Left renal cortex interstitium (tissue), 4 donors: ENCODE measurements at places on chromosomes 16 and 17. TPM values are rescaled to one million over a fixed set of nuclear protein-coding genes. Genes with fewer than 3 reads are reported as not detected.
A peak's percentile ranks its signal among the peaks of the same experiment; 100 is the strongest.

Gene HSBP1
- polyA plus RNA-seq, result 184 TPM

DNA sequence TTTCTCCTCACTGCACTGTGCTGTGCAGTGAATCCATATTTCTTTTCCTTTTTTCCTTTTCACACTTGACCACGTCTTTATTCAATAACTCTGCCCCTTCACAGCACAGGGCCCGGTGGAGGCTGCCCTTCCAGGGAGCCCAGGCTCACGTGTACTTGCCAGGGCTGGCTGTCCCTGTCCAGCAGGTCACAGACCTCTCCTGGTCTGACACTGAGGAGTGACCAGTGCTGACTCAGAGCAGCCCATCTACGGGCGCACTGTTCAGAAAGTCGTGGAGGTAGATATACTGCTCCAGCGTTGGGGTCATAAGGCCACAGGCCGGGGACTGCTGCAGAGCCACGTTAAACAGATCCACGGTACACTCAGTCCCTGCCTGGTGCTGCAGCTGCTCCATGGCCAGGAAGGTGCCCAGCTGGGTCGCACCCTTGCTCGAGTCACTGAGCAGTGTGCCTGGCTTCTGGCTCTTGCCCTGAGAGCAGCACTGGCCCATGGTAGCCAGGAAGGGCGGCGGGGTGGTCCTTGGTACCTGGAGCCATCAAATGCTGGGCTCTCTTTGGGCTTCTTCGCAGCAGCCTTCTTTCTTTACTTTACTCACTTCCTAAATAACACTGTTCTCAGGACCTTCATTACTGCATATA is 531.7 kb downstream of the CDH13 start:
- DNase-seq, result no peak

DNA sequence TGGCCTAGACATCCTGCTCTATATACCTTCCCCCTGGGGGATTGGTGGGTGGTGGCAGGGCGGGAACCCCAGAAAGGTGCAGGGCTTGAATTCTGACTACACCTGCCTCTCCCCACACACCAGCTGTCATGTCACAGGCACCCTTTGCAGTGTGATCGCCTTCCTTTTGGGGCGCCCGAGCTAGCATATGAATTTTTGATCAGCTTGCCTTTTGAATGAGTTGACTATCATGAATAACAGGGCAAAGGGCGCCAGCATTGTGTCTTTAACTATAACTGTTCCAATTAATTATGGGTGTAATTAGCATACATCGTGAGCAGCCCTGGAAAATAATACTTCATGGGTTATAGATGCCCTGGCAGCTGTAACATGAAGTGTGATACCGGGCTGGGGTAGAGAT is 72.7 kb downstream of the CYLD start:
- DNase-seq, result no peak

DNA sequence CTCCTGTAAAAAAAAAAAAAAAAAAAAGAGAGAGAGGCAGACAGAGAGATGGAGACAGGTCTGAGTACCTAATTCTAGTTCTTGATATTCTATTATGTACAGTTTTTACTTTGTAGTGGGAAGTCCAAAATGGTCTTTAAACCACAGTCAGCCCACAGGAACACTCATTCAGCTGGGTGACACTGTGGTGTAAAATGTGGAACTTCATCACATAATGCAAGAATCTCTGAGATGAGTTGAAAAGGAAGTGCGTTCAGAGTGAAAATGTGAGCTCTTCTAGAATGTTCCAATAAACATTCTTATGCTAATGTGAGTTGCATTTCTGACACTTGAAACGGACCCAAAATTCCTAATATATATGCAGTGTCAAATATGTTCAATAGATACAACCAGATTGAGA is 972.1 kb downstream of the CDH11 start:
- no peak for DNase-seq

Gene TRPV2
- polyA plus RNA-seq, result 3.1 TPM

DNA sequence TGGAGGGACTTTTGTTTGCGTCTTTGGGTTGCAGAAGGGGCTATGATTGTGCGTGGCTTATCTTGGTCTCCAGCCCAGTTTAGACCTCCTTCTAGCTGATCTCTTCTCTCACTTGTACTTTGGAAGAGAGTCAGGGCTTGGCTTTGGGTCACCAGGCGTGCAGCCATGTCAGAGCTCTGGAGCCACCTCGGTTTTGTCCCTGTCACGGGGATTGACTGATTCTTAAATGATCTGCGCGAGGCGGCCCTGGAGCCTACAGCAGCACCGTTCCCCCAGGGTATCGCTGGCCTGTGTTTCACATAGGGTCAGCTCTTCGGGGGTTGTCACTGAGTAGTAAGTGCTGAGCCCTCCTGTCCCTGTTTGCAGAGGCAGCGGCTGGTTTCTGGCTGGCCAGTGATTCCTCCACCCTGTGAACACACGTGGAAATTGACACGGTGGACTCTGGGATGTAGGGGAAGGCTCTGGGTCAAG is 209.8 kb upstream of the CHMP6 start:
- DNase-seq, result no peak

Gene ARL2BP
- 81.5 TPM for polyA plus RNA-seq

DNA sequence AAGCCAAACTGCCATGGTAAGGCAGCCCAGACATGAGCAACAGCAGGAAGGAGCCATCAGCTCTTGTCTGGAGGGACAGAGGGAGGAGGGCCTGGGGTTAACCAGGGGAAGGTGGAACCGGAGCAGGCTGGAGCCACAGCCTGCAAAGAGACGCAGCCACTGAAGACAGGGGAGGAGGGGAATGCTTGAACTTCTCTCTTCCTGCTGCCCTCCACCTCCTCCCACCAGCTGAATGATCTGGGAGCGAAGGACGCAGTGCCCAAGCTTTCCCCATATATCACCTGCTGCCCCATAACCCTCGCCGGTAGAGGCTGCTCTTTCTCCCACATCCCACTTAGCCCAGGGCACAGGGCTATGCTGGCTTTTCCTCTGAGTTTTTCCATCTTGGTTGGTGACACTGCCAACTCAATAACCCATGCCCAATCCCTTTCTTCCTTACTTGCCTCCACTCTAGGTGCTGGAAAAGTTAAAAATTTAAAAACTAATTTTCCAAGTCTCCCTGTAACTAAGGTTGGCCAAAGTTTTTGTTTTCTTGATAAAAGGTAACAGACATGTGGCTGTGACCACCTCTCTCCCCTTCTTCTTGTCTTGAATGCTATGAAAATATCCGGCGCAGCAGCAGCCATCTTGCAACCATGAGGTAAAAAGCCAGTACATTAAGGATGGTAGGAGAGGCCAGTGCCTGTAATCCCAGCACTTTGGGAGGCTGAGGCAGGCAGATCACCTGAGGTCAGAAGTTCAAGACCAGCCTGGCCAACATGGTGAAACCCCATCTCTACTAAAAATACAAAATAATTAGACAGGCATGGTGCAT is 21.8 kb upstream of the CACNG4 start:
- no peak for DNase-seq

DNA sequence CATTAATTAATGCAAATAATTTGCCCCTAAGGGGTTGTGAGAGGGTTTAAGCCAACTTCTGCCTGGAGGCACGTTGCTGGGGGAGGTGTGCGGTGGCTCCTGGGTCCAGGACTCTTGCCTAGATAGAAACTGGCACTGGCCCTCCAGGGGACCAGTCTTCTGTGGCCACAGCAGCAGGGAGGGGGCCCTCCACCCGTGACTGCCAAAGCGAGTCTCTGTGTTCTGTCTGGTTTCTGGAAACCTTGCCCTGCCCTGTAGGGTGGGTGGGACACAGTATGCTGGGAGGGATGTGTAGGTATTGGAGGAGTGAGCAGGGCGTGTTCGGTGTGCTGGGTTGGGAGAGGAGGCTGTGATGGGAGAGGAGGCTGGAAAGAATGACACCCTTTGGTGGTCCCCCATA is 78.8 kb downstream of the TBC1D16 start:
- no peak for DNase-seq

Gene MYO19
- polyA plus RNA-seq, result 28.7 TPM

DNA sequence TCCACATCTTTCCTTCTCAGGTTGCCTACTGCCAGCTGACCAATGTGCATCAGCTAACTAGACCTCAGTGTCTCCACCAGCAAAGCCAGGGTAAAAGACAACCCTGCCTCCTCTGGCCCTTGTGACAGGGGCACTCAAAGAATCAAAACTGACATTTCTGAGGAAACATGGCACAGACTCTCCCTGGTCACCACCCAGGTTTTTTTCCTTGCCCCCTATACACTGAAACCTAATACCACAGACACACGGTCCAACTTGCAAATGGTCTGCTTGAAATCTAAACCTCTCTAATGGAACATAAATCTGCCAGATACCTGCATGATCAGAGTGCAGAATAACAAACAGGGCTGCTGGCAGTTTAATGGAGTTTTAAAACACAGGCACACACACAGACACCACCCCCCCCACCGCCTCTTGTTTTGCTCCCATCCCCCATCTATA is 19.5 kb upstream of the CORO6 start:
- peak; percentile 86 for DNase-seq

- peak; percentile 82 for DNase-seq
Observed at GRCh38 chr16:31700530-31701388, 172.8 kb upstream of the ZNF267 start.

GRCh38 chr16:53031323-53031942 is 21.3 kb downstream of the CHD9NB start:
- DNase-seq, result no peak

GRCh38 chr17:73591296-73592078 is 52.8 kb downstream of the SDK2 start:
- DNase-seq, result no peak

- no peak for DNase-seq
Observed at GRCh38 chr17:47720754-47721533, 12.1 kb upstream of the TBX21 start.

Gene ABCA10
- polyA plus RNA-seq, result 2.9 TPM

- no peak for DNase-seq
Observed at GRCh38 chr16:84056933-84057332, 14.3 kb upstream of the SLC38A8 start.

Gene AANAT
- polyA plus RNA-seq, result 0.37 TPM

DNA sequence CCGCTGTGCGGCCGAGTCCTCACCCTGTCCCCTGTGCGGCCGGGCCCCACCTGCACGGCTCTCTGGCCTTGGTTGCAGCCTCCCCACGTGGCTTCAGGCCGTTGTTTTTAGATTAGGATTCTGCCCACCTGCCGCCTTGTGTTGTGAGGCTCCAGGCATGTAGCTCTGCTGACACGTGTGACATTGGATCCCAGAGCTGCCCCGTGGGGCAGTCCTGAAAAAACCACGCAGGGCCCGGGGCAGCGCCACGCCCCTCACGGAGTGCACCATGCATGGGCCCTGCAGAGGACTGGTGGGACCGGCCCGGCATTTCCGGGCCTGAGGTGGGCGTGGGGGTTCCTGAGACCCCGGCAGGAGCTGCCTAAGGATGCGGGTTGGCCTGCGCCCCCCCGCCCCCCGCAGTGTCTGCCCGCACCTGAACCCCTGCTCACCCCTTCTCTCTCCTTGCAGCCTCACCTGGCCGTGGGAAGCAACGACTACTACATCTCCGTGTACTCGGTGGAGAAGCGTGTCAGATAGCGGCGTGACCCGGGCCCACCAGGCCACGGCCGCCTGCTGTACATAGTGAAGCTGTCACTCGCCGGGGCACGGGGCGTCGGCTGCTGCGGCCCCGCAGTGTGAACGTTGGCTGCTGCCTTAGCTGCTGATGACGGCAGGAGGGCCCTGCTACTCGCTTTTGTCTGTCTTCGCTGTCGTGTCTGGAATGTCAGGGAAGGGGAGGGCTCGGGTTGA is 27.7 kb upstream of the CHMP6 start:
- no peak for DNase-seq

DNA sequence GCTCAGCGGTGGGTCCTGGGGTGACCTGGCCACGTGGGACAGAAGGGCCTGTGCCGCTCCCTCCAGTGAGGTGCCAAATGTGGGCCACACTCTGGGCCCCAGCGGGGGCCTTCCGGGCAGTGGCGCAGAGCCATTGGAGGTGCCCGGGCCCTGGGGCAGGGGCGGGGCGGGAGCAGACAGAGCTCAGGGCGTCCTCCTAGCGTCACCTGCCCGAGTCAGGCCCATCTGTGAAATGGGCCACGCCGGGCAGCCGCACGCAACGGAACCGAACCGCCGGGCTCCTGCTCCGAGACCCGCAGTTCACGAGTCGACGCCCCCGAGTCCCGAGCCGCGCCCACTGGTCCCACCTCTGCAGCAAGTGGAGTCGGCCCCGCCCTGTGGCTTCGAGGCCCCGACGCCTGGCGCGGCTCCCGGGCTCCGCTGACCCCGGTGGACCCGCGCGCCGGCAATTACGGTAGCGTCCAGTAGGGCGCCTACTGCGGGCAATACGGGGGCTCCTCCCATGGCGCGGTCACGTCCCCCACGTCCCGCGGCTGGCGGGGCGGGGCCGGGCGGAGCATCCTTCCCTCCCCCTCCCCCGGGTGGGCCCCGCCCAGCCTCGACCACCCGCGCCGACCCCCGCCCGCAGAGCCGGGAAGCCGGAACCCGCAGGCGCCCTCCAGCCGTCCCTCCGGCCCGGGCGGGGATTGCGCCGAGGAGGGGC is 1.9 kb downstream of the SLC16A3 start:
- no peak for DNase-seq

DNA sequence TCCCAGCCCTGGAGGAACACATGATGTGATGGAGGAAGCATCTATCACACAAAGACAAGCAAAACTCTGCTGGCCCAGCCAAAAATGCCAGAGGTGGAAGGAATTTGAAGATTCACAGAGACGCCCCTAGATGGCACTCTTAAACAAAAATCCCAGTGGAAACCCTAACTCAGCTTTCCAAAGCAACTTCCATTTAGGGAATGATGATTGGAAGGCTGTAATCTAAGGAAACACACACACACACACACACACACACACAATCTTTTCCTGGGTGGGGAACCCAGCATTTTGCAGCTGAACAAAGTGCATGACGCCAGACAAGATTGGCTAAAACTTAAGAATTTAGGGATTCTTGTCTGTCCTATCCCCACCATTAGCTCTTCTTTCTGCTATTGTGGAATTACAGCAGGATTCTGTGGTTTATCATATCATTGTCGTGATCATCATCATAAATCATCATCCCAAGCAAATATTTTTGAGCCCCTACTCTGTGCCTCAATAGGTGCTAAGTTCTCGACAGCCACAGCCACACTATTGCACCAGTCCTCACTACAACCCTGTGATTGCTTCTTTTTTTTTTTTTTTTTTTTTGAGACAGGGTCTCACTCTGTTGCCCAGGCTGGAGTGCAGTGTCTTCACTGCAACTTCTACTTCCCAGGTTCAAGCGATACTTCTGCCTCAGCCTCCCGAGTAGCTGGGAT is 1.6 kb upstream of the LDAF1 start:
- DNase-seq, result no peak

- no peak for DNase-seq
Observed at GRCh38 chr16:57042157-57043111, 49.9 kb upstream of the CPNE2 start.

- no peak for DNase-seq
Observed at GRCh38 chr16:27747946-27748345, 198.0 kb downstream of the KATNIP start.

DNA sequence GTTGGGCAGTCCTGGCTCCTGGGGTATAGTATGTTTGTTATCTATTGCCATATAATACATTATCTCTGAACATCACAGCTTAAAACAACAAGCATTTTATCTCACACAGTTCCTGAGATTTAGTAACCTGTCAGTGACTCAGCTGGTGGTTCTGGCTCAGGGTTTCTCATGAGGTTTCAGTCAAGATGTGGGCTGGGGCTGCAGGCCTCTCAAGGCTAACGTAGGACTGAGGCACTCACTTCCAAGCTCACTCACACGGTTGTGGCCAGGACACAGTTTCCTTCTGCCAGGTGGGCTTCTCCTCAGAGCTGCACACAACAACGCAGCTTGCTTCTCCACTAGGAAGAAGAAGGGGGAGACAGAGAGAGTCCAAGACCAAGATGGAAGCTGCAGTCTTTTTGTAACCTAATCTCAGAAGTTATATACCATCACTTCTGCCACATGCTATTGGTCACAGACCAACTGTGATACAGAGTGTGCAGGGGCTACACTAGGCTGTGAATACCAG is 10.3 kb upstream of the MED13 start:
- DNase-seq, result no peak

Gene GRIN2A
- polyA plus RNA-seq, result 7.2 TPM

Gene G6PC1
- 2.7 TPM for polyA plus RNA-seq

- no peak for DNase-seq
Observed at GRCh38 chr17:73711184-73711583, 66.9 kb upstream of the SDK2 start.
